ENCODE measurements at places on chromosomes 5 and 9.

GRCh38 chr5:114174837-114175236 is 187.0 kb upstream of the KCNN2 start:
- DNase-seq, result no peak

DNA sequence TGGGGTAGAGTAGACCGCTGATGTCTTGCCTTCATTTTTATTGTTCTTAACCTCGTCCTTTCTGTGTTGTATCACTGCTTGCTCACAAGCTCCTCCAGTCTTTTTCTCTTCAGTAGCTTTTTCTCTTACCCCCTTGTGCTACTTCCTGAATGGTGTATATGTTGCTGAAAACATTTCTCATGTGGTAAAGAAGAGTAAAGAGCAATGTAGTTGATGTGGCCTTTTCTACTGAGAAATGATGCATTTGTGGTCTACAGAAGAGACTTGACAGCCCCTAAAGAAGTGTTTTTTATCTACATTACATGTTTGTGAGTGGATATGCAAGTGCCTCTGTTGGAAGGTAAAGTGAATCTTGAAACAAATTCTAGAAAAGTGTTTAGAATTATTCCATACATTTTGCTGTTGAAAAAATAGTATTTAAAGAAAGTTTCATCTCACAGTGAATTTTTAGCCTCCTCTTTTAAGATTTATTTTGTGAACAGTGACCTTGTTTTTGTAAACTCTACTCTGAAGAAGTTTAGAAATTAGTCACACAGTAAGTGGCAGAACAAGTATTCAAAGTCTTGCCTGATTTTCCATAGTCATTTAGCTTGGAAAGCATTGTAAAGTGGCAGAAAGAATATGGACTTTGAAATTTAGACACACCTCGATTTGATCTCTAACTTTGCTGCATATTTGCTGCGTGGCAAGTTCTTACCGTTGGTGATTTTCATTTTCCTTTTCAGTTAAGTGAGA is 17.4 kb downstream of the CDC42SE2 start:
- DNase-seq, result no peak

- DNase-seq, result no peak
Observed at GRCh38 chr5:89374818-89375521, 492.0 kb upstream of the MEF2C start.

GRCh38 chr5:33639474-33639873 is 198.7 kb downstream of the TARS1 start:
- no peak for DNase-seq

GRCh38 chr5:97488126-97488668 is 305.1 kb upstream of the RIOK2 start:
- DNase-seq, result no peak

DNA sequence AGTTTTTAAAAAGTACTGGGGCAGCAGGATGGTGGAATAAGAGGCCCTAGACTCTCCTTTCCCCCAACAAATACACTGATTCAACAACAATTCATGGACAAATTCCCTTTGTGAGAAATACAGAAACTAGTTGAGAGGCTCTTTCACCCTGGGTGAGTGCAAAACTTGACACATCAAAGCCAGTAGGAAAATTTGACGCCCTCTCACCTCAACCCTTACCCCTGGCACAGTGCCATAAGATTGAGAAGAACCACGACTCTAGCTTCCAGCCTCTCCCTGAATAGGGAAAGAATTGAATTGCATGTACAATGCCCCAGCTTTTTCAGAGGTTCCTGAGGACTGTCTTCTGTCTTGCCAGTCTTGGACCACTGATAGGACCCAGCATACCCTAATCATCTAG is 12.3 kb downstream of the KIF4B start:
- no peak for DNase-seq

DNA sequence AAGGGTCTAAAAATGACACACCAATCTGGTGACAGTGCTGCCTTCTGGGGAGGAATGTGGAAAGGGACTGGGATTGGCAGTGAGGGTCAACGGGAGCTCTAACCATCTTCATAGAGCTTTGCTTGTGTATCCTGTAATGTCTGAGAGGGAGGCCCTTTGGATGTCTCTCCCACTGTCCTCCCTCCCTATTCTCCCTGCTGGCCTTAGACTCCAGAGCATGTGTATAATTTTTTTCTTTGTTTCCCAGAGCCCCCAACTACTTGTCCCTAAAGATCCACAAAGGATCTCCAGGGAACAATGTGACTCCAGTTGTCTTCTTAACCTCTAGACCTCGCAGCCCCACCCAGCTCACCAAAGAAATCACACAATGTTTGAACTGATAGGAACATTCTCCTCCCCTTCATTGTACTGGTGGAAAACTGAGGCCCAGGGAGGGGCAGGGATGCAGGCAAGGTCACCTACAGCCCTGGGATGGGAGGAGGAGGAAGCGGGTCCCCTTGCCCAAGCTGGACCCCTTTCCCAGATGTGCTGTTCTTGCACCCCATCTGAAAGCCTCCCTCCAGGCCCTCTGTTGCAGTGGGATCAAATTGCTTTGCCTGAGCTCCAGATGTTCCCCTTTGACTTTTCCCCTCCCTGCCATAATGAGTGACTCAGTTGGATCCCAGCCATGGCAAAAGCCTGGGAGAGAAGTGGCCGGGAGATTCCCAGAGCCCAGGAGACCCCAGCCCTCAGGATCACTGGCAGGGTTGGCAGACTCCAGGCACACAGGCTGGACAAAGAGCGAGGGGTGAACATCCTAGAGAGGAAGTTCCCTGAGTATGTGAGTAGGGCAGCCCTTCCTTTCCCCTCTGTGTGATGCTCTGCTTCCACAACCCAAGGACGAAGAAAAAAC is 21.8 kb downstream of the SPARC start:
- DNase-seq, result no peak

DNA sequence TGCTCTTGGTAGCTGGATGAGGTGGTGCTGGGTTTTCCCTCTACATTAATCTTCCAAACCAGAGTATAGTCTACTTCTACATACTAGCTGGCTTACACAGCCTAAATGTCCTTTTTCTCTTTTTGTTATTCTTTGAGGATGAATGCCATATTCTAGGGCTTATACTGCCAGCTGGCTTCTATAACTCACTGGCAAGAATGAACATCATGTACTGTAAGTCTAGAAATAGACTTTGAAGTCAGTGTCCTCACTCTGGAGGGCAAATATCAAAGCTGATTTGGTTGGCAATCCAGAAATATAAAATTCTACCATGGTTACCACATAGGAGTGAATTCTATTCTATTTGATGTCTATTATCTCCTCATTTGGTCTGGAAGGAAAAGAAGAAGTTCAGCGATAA is 251.7 kb upstream of the TYRP1 start:
- no peak for DNase-seq

GRCh38 chr9:101479338-101480030 is 43.9 kb upstream of the ALDOB start:
- no peak for DNase-seq

DNA sequence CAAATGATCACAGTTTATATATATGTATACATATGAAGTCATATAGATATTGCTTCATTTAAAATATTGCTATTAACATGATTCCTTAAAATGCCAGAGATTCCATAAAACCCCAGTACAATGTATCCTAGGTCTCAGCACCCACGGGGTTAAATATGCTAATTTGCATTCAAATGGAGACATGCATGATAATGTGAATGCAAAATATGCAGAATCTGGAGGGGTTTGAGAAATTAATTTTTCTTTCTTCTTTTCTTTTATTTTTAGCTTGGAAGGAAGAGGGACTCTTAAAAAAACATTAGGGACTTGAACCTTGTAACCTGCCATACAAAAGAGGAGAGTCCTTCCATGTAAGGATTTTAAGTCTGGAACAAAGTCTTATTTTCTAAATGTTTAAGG is 211.9 kb downstream of the MEF2C start:
- no peak for DNase-seq

DNA sequence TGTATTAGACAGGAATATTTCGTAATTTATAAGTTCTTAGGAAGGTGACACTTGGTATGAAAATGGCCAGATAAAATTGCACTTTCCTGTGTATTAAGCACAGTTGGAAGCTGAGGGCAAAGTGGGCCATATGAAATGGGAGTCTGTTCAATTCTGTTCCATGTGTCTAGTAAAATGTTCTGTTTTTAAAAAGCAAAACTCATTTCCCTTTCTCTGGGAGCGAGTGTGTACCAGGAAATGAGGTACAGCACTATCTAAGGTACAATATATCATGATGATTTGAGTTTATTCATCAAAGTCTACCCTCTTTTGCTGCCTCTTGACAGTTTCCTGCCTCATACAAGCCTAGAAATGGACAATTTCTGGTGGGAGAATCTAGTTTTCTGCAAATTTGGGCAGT is 51.2 kb upstream of the KCNN2 start:
- no peak for DNase-seq

DNA sequence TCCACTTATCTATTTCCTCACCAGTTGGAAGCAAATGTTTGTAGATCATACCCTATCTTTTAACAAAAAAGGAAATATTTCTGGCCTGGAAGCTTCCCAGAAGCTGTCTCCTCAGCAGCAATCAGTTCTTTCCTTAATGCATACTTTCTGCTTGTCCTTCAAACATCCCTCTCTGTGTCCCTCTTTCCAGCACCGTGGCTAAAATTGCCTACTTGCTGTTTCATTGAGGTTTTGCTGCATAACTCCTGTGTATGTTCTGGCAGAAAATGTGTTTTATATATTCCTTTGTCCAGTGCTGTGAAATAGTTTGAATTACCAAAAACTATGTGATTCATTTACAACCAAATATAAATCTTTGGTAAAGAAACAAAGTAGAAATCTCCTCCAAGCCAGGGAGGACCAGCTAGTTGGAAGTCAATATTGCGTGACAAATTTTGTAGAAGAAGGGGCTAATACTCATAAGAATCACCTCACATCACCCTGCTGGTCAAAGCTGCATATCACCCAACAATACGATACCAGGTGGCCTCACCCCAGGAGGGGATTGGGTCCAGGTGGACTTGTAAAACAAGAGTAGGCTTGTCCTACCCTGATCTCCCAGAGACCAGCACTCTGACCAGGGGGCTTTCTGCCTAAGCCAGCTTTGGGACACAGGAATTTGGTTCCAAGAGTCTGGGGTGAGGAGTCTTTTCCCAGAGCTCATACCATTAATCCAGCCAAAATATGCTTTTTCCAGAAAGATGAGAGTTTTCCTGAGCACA is 198.4 kb upstream of the SNX2 start:
- DNase-seq, result no peak

DNA sequence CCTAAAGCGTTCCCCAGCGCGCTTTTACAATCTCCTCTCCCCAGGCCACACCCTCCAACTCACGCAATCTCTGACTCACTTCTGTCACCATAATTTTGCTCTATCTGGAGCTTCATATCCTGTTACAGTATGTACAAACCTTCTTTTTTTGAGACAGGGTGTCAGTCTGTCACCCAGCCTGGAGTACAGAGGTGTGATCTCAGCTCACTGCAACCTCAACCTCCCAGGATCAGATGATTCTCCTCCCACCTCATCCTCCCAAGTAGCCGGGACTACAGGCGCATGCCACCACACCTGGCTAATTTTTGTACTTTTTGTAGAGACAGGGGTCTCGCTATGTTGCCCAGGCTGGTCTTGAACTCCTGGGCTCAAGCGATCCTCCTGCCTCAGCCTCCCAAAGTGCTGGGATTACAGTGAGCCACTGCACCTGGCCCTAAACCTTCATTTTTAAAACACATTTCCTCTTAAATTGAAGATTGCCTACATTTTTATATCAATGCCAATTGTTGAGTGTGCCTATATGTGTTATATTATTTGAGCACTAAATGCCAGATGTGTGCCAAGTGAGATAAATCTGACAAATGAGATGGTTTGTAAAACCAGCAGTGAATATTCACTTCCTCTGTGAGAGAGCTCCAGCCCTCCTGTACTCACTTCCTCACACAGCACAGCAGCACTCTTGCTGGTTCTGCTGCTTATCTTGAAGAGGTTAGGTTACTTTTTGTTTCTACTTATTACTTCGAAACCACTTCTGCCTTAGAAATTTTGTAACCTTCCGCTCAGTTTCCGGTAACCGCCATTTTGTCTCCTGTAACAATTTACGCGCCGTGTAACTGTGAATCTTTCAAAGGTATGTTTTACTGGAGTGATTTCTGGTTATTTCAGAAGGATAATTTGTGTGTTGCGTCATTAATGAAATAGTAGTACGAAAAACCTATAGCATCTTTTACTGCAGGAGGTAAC is 57.9 kb downstream of the DOCK8 start:
- DNase-seq, result no peak

DNA sequence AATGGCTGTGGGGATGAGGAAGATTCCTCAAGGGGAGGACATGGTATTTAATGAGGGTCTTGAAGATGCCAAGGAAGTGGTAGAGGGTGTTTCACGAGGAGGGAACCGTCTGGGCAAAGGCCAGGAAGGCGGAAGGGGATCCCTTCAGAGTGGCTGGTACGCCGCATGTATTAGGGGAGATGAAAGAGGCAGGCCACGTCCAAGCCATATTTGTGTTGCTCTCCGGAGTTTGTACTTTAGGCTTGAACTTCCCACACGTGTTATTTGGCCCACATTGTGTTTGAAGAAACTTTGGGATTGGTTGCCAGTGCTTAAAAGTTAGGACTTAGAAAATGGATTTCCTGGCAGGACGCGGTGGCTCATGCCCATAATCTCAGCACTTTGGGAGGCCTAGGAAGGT is 1.2 kb downstream of the FXN start:
- DNase-seq, result no peak

- DNase-seq, result peak; percentile 85
Observed at GRCh38 chr5:139651853-139652787, 4.0 kb downstream of the CXXC5 start.

GRCh38 chr5:87579678-87580077 is 166.9 kb upstream of the CCNH start:
- no peak for DNase-seq

GRCh38 chr5:167243463-167243862 is 1048.0 kb upstream of the WWC1 start:
- no peak for DNase-seq

- DNase-seq, result no peak
Observed at GRCh38 chr9:131468031-131468430, 34.7 kb upstream of the POMT1 start.

- DNase-seq, result no peak
Observed at GRCh38 chr5:147661541-147661940, 121.0 kb downstream of the JAKMIP2 start.

- no peak for DNase-seq
Observed at GRCh38 chr5:144779368-144779767, 608.7 kb downstream of the KCTD16 start.

GRCh38 chr5:8953016-8953415 is 592.9 kb downstream of the SEMA5A start:
- no peak for DNase-seq

GRCh38 chr5:133928587-133929393 is 39.6 kb downstream of the C5orf15 start:
- DNase-seq, result no peak

GRCh38 chr5:178069909-178070308 is 43.4 kb upstream of the N4BP3 start:
- DNase-seq, result no peak

GRCh38 chr5:2430606-2431005 is 320.9 kb downstream of the IRX2 start:
- no peak for DNase-seq

- DNase-seq, result no peak
Observed at GRCh38 chr9:98809311-98810101, 2.0 kb downstream of the GALNT12 start.

DNA sequence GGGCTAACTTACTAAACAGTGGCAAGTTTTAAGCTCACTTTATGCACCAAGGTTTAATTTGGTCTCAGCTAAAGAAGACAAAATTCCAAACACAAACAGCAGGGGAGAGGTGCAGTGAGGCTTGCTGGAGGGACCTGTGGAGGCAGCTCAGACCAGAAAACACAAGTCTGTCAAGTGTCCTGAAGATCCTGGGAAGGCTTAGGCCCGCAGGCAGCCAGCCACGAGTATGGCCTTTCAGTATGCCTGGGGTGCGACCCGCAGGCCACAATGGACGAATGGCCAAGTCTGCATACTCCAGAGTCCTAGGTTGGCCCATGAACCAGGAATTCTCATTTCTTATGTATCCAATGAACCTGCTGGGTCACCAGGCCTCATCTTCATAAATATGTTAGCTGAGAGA is 9.3 kb downstream of the CCNI2 start:
- no peak for DNase-seq
